Right lung (tissue), 10 donors: ENCODE measurements at places on chromosomes 1 and 21.

DNA sequence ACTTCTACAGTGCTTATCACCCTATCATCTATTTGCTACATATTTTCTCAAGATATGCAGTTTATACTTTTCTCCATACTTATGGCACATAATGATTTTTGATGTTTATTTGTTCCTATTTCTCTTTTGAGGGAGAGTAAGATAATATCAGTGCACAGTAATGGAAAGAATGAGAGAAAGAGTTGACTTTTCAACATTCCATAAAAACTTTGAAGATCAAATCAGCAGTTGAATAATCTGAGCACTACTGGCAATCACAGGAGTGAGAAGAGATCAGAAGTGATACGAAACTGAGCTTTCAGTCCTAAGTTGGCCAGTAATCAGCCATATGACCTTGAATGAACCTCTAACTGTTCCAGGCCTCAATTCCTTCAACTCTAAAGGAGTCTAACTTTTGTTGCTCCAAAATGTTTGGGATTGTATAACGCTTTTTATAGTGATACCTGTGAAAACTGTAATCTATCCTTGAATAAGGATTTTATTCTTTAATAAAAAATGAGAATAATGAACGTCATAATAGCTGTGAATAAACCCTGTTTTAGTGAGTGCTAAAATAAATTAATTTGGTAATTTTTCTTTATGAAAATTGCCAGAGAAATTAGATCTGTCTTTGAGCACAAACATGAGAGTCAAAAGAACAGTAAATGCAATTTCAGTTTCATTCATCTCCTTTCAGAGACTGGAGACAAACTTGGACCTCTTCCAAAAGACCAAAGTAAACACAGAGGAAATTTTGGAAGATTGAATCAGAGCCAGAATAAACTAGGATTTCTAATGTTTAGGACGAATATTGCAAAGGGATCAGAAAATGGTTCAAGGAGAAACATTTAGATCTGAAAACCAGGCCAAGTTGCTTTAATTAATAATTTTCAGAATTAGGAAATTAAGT is 309.9 kb downstream of the ADGRL2 start:
- peak; percentile 45 for DNase-seq

GRCh38 chr1:173195596-173196088 is 11.5 kb downstream of the TNFSF4 start:
- no peak for DNase-seq

- no peak for DNase-seq
Measured at GRCh38 chr1:176448340-176448739, 14.6 kb upstream of the PAPPA2 start.

DNA sequence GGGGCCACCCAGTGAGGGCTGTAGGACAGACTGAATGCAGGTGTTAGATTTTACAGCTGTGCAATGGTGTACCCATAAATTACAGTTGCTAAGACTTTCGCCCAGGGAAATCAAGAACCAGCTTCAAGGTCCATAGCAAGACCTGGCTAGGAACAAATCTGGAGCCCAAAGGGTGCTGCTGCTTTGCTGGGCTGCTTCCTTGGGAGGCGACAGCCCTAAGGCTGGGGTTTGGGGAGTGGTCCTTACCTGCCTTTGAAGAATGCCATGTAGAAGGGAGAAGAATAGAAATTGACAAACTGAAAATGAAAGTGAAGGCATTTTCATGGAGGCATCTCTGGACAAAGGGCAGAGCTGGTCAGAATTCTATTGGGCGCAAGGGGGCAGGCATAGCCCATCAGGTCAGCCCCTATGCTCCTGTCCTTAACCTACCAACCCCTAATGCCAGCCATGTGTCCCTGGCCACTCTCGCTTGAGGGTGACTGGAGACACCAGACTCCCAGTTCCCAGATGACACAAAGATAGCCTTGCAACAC is 7.6 kb upstream of the ARHGEF19 start:
- DNase-seq, result no peak

GRCh38 chr1:152440635-152441471 is 26.8 kb upstream of the CRNN start:
- peak; percentile 55 for DNase-seq
